ENCODE measurements at places on chromosomes 5 and 9.

DNA sequence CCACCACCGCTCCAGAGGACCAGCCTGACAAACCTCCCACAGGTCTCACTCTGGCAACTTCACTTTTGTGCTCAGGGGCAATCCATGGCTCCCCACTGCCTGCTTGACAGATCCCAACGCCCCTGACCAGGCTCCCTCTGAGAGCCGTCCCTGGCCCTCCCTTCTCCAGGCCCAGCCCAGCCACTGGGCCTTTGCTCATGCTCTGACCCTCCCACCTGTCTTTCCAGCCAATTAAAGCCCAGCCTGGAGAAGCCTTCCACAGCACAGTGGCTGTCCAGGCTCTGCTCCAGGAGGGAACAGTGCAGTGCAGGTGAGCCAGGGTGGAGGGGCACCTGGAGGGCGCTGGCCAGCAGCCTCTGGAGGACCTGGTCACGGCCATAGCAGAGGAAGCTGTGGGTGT lies 3.3 kb downstream of the ENTPD2 start:
- DNase-seq = no peak

DNA sequence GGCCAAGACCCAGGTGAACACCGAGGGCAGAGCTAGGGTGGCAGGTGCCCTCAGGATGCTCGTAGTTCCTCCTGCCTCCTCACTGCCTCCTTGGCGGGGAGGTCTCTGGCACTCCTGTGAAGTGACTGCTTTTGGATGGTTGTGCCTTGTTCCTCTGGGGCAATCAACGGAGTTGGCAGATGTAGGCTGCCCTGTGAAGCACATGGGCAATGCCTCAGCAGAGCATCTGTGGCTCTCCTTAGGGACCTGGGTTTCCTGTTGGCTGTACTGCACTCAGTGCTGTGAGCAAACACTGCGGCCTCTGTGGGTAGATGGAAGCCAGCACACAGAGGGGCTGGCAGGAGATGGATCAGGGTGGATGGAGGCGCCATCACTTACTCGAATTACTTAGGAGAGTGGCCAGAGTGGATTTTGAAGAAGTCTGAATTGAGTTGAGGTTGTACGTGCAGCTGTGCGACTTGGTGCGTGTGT lies 71.4 kb upstream of the COL5A1 start:
- no peak for DNase-seq

- DNase-seq = no peak
Observed at GRCh38 chr9:91847581-91848091, 102.4 kb downstream of the ROR2 start.

DNA sequence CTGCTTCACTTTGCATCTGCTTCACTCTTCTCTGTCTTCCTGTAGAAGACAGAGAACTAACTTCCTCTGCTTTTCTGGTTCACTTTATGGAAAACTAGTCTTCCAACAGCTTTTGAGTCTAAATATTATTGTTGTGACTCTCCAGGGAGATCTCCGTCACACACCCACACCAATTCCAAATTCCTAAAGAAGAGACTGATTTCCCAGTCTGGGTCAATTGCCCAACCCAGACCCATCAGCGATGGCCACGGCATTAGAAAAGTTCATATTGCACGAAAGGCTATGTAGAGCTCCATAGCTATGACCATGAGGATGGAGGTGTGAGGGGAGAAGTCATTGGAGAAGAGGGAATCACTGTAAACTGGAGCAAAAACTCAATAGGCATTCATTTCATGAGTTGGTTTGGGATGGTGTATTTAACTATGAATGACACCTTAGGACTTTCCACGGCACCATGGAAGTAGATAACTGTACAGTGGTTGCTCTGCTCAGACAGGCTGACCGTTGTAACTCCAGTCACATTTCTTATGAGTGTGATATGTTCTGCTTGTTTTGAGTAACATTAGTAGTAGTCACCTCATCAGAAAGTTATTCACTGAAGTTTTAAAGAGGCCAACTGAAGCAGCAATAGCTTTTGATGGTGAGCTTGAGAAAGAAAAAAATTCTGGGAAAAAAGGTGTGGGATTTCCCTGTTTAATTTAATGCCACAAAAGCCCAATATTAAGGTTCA lies 78.1 kb upstream of the MAMDC2 start:
- DNase-seq = no peak

DNA sequence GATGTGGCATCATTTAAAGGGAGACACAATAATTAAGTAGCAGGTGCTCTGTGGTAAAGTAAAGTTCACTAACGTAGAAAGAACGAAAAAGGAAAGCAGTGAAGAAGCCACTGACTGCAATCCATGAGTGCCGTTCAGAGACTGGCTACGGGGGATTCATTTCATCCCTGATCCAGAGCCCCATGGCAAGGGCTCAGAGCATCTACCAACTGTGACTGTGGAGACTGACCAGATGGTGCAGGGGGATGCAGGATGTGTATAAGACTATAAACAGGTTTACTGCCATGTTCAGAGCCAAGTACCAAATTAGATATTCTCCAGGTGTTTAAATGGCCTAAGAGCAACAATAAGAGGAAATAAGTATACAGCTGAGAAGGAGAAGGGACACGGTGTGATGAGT lies 47.7 kb downstream of the MARCHF11 start:
- DNase-seq = no peak

DNA sequence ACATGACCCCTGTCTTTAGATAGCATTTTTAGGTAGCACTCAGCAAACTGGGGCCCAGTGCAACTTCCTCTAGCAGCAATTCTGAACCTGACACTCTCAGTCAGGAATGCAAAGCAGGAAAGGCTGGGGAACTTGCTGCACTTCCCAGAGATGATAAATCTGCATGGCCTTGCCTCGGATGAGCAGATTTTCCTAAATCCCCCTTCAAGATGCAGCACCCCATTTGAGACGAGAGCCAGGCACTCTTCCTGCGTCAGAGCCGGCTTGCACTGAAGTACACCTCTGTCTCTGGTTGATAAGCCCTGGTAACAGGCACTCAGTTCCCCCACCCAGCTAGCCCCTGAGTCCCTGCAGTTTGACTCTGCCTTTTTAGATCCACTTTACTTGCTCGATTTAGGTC lies 296.7 kb upstream of the PANK3 start:
- DNase-seq = no peak

DNA sequence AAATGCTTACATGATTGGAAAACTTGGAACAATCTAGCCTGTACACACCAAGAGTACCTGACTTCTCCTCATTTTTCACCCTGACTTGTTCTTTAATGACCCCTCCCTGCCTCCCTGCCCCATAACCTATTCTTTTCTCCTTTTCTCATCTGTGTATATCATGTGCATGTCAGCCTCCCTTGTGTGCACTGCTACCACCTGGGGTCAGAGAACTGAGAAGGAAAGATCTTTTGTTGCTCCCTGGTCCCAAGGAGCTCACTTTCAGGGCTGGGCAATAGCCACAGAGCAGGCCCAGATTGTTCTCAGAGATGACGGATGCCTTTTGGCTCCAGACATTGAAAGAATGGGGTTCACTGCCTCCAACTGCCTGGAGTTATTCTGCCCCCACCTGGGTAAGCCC lies 5.1 kb downstream of the MAP1B start:
- no peak for DNase-seq

- no peak for DNase-seq
Observed at GRCh38 chr5:112293587-112293986, 125.5 kb downstream of the EPB41L4A start.

- no peak for DNase-seq
Observed at GRCh38 chr5:167939686-167940085, 351.8 kb upstream of the WWC1 start.

Measured in GM20000 (cell line).